ENCODE measurements at places on chromosomes 1 and 21. TPM values are rescaled to one million over a fixed set of nuclear protein-coding genes. Genes with fewer than 3 reads are reported as not detected.

PARP1 gene
- total RNA-seq: 218 TPM

TLR5 gene
- total RNA-seq: 0.05 TPM

TNFRSF14 gene
- total RNA-seq: 99.3 TPM

RSBN1 gene
- 20.2 TPM for total RNA-seq

PEX11B gene
- 28.0 TPM for total RNA-seq

FAM110D gene
- total RNA-seq: not detected

LORICRIN gene
- total RNA-seq: not detected

CD2 gene
- total RNA-seq: 353 TPM

KCNA3 gene
- 32.3 TPM for total RNA-seq

PHACTR4 gene
- 19.7 TPM for total RNA-seq

Measured in activated T-cell treated with anti-CD3 and anti-CD28 coated beads, Interleukin-2, amount 50 U/mL, for 4 hours (primary cell).